Activated effector memory CD4-positive, alpha-beta T cell treated with anti-CD3 and anti-CD28 coated beads, Interleukin-2, amount 50 U/mL, for 16 hours (primary cell): ENCODE measurements at places on chromosomes 16 and 17.

DNA sequence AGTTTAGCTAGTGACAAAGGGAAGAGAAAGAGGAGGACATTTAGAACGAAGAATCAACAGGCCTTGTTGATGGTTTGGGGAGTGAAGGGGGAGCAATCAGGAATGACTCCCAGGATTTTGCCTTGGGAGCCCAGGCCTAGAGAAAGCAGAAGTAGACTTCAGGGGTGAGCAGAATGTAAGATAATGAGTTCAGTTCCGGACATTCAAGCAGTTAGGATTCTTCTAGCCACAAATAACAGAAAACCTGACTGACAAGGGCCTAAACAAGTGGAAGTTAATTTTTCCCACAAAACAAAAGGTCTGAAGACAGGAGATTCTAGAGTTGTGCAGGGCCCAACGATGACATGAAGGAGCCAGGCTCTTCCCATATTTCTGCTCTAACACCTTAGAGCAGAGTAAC is 45.9 kb downstream of the SKAP1 start:
- no peak for DNase-seq

DNA sequence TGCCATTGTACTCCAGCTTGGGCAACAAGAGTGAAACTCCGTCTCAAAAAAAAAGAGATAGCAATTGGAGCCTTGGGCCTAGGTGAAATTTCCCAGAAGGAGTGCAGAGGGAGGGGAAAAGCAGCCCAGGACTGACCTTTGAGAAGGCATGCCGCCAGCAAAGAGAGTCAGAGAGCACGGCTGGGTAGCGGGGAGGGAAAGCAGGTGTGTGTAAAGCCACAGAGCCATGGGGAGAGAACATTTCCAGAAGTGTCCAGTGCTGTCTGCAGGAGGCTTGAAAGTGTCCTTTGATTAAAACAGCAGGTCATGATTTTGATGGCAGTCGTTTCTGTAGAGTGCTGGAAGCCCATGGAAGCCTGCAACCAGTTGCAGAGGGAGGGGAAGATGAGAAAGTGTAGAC is 8.1 kb downstream of the C16orf54 start:
- no peak for DNase-seq

- no peak for DNase-seq
These were observed 3.4 kb downstream of the MRTFB start for GRCh38 chr16:14074544-14074943.

DNA sequence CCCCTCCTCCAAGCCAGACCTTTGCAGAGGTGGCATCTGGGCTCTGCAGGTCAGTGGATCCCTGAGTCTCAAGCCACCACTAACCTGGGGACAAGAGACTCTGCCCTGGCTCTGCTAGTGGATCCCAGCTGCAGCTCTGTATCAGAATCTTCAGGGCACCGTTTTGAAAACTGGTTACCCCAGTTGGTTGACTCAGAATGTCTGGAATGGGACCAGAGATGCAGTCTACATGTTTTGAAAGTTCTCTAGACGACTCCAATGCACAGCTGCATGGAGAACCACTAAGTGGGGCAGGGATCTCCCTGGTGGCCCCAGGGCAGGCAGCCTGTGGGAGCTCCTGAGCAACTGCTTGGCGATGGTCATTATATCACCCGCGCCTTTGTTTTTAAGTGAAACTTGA is 34.1 kb upstream of the ADORA2B start:
- no peak for DNase-seq

GRCh38 chr16:56195151-56195550 is 3.9 kb downstream of the GNAO1 start:
- no peak for DNase-seq

GRCh38 chr17:12584727-12585126 is 81.0 kb upstream of the MYOCD start:
- DNase-seq: no peak

DNA sequence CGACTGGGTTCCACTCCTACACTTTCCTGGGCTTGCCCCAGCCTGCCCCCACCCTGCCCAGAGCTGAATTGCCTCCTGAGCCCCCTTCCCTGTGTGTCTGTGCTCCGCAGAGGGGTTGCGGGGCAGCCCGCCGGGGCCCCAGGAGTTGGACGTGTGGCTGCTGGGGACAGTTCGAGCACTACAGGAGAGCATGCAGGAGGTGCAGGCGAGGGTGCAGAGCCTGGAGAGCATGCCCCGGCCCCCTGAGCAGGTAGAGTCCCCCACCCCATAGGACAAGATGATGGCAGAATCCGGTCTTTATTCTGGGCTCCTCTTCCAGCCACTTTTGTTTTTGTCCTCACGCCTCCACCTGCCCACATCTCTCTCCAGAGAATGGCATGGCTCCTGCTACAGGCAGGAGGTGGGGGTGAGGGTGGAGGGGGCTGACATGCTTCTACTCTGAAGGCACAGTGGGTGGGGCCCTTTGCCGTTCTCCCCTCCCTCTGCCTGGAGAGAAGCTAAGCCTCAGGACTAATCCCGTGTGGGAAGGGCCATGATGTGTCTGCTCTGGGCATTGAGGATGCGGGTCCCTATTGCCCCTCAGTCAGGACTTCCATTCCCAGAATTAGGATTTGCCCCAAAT is 3.5 kb downstream of the ACBD4 start:
- no peak for DNase-seq

- no peak for DNase-seq
These were observed 56.1 kb downstream of the SIAH1 start for GRCh38 chr16:48329138-48329537.

- DNase-seq: no peak
These were observed 293.7 kb downstream of the SEC14L1 start for GRCh38 chr17:77434136-77435114.

GRCh38 chr16:2487903-2488531 is 13.1 kb downstream of the TBC1D24 start:
- no peak for DNase-seq

- DNase-seq: peak; percentile 66
These were observed 655 bp downstream of the ATXN1L start for GRCh38 chr16:71846431-71846830.

GRCh38 chr17:27354491-27355081 is 60.7 kb downstream of the WSB1 start:
- DNase-seq: no peak

DNA sequence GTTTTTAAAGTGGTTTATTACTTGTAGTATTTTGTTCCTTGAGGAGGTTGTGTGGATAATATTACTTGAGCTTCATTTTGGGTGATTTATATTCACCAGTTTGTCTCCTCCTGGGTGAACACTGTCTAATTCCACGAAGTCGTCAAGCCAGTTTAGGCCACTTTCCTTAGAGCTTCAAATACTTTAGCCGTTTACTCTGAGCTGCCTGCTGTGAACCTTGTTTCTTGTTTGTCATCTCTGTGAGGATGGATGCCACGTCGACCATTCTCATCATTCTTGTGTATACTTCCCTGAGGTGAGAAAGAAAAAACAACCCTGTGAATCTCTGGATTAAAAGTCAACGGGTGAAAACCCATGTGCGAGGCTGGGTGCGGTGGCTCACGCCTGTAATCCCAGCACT is 9.0 kb downstream of the KRT24 start:
- DNase-seq: no peak
